ENCODE measurements at places on chromosomes 2 and 18.

- no peak for DNase-seq
These were observed 5.0 kb upstream of the DGKD start for GRCh38 chr2:233349005-233349998.

DNA sequence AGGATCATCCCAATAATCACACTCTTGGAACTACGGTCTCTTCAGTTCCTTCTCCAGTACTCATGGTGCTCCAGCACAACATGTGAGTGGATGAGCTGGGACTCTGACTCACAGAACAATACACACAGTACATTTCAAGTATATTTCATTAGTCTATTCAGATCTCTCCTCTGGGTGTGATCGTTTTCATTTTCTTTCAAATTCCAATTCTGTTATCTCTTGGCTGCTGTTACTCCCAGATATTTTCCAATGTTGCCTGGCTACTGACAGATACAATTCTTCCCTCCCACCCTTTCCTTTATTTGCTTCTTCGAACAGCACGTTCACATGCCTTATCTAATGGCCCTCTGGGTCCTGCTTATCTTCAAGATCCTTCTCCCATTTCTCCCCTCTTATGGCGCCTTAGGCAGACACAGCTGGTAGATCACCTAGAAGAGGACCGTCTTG, 216.0 kb downstream of the ACKR3 start:
- DNase-seq, result no peak

DNA sequence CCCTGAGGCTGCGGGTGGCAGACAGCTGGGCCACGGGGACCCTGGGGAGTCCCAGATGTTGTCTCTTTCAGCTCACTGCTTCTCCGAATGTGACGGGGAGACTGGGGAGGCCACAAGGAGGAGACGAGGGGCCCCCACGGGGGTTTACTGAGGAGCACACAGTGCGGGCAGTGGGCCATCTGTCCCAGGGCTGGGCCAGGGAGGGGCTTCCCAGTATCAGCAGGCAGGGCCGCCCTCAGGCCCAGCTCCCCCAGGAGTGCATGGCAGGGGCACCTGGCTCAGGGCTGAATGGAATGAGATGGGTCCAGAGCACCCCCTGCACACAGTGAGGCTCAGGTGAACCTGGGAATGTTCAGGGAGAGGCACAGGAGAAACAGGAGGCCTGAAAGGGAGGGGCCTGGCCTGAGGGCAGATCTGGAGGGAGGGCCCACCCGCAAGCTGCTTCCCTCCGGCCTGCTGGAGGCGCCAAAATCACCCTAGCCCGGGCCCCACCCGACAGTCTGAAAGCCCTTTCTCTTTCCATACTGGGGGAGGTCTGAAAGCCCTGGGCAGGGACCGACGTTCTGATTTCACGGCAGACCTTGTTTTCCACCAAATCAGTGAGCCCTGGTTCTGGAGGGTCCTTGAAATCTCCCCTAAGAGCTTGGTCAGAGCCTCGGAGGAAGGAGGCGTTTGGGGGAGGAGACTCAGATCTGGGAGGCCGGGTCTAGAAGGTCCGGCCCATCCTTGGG, 35.5 kb upstream of the PTMA start:
- DNase-seq, result no peak

GRCh38 chr2:21358976-21359375, 235.2 kb downstream of the TDRD15 start:
- no peak for DNase-seq

DNA sequence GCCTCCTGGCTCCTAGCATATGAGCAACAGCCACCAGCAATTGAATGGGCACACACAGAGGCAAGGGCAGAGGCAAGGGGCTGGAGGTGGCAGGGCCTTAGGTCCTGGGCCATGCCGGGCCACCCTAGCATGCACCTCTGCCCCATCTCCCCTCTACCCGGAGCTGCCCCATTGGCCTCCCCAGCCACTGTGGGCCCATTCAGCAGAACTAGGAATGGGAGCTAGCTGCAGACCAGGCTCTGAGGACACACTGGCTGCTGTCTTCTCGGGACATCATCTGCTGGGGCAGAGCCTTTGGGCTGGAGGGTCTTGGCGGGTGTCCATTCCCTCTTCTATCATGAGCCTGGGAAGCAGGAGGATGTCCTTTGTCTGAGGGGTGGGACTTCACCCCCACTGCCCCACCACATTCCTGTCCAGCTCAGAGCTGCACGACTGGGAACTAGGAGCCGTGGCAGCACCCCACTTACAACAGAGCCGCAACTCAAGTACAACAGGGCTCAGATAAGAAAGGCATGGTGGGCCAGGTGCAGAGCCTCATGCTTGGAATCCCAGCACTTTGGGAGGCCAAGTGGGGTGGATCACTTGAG, 800 bp downstream of the VIL1 start:
- no peak for DNase-seq

Measured in effector memory CD4-positive, alpha-beta T cell (primary cell).